ENCODE measurements at places on chromosomes 16 and 17. TPM values are rescaled to one million over a fixed set of nuclear protein-coding genes. Genes with fewer than 3 reads are reported as not detected.

- no peak for DNase-seq
Observed at GRCh38 chr16:52993179-52993578, 59.5 kb downstream of the CHD9NB start.

DNA sequence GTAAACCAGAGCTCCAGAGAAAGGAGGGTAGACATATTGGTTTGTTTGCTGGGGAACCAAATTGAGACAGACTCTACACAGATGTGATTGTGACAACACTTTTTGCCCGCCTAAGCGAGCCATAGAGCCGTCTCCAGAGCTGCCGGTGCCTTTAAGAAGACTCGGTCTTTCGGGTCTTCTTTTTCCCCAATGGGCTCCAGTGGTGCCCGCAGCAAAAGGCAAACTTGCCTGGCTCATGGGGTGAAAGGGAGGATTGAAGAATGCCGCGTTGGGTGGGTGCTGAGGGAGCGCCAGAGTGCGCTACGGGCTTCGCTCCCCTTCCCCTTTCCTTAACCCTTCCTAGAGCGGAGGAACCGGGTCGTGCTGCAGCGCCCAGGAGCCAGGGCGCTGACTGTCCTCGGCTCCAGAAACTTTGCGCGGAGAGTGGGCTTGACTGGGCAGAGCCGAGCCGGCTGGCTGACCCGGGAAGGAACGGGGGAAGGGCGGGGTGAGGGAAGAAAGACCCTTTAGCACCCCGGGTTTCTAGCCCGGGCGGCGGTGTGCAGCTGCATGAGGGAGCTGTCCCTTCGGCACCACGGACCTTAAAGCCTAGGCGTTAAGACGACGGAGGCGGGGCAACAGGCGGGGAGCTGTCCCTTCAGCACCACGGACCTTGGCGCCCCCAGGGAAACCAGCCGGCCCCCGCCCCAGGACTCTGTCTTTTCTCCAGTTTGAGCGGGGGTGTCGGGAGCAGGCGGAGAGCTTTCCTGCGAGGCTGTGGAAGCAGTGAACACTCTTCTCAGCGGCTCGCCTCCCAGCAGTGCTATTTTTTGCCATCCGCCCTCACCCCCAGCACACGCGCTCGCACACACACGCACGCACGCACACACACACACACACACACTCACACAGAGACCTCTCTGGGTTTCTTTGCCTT lies at the start of gene CACNG3:
Gene CACNG3, plus strand, starts transcription at position 880 of the 916 bp plus-strand sequence. CDS start 420 bp downstream, outside the sequence.
- DNase-seq, result peak; percentile 74

- no peak for DNase-seq
Observed at GRCh38 chr17:62572888-62573401, 54.5 kb upstream of the MRC2 start.

CNTNAP4 gene
- 3.8 TPM for total RNA-seq

All from mesothelial cell of epicardium (in vitro differentiated cells).